ENCODE measurements at places on chromosomes 12 and 14. TPM values are rescaled to one million over a fixed set of nuclear protein-coding genes. Genes with fewer than 3 reads are reported as not detected.
A peak's percentile ranks its signal among the peaks of the same experiment; 100 is the strongest.

PCNX4 gene
- 51.6 TPM for total RNA-seq

DNA sequence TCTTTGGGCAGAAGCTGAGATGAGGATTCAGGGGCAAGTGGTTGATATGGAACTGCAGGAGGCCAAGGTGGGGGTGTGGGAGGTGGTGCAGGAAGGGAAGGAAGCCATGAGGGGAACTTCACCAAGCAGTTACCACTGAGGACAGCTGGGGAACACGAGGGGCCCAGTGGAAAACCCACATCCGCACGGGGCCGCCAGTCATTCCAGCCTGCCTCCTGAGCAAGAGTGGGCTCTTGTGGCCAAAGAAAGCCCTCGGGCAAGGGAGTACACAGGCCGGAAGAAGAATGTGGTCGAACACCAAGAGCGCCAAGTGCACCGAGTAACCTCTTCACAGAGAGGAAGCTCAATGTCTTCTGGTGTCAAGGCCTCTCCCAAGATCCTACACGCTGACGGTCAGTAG, 252.2 kb upstream of the FOXN3 start:
- no peak for DNase-seq

- DNase-seq: no peak
Observed at GRCh38 chr14:65333943-65334687, 78.4 kb upstream of the FUT8 start.

DNA sequence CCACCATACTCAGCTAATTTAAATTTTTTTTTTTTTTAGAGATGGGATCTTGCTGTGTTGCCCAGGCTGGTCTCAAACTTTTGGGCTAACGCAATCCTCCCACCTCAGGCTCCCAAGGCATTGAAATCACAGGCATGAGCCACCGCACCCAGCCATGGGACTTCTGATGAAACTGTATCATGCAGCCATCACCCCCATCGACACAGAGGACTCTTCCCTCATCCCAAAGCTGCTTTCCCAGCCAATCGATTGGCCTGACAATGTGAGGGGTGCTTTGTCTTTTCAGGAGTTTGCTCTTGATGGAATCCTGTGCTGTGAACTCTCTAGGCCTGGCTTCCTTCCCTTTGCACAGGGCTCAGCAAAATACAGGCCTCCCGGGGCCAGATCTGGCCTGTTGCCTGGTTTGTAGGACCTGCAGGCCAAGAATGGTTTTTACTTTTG, 59.6 kb upstream of the NCOR2 start:
- DNase-seq: no peak

DNA sequence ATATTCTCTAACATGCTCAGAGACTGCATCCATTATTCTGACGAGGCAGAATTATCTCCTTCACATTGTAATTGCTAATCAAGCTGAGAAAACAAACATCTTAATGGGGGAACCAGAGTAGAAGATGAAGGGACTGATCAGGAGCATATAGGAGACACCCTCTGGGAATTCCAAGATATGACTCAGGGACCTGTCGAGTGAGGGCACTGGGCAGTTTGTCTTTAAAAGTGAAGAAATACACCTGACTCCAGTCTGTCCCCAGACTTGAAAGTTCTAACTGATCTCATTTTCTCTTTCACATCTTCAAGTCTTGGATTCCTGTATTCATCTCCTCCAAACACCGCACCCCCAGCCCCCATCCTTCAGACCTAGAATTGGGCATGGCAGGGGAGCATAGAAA, 226.9 kb upstream of the PLXNC1 start:
- DNase-seq: no peak

- peak; percentile 54 for DNase-seq
Observed at GRCh38 chr12:31220633-31221550, 105.1 kb downstream of the SINHCAF start.

DNA sequence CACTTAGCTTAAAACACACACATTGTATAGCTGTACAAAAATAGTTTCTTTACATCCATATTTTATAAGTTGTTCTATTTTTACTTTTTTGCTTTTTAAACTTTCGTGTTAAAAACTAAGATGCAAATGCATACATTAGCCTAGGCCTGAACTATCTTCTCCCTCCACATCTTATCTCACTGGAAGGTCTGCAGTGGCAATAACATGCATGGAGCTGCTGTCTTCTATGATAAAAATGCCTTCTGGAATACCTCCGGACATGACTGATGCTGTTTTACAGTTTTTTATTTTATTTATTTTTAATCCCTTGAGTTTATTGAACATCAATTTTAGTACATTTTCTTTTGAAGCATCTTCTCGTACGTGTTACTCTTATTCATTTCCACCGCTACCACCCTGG, 112.3 kb upstream of the TSPAN8 start:
- no peak for DNase-seq

TSHR gene
- not detected for total RNA-seq

RBMS2 gene
- 20.6 TPM for total RNA-seq

DNA sequence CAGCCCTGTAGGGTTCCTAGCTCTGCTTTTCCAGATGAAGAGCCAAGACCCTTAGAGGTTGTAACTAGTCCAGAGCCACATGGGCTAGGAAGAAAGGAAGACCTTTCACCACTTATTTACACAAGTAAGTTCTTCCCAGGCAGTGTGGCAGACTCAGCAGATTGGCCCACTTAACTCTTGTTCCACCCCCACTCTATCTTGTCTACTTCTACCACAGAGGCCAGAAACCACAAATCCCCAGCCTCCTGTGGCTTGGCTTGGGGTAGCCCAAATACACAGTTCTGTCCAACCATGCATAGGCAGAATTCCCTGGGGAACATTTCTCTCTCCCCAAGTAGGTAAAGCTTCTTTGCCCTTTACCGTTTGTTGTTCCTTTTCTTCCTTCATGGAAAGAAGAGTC, 383.5 kb downstream of the RGS6 start:
- no peak for DNase-seq

GRCh38 chr14:77318006-77318553, 2.6 kb downstream of the POMT2 start:
- no peak for DNase-seq

DEPDC4 gene
- not detected for total RNA-seq

SLC38A6 gene
- total RNA-seq: 17.2 TPM

ALX1 gene
- 2.0 TPM for total RNA-seq

Data from vagina (tissue), 2 donors.